ENCODE measurements at places on chromosomes 11 and 22.

- no peak for DNase-seq
Measured at GRCh38 chr22:43288807-43289420, 54.3 kb downstream of the SCUBE1 start.

DNA sequence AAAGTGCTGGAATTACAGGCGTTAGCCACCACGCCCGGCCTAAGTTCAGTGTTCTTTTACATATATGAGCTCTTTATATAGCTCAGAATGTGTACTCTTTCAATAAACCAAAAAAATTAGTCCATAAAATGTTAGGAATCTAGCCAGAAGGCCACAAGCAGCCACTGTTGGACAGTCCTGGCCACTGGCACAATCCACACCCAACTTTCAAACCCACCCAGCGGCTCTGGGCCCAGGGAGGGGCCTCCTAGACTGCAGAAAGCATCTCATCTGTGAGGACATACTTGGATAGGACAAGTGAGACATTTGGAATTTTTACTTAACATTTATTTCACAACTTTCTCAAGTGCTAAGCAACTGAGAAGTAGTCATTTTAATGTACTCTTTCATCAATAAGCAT lies 6.4 kb downstream of the PACSIN2 start:
- no peak for DNase-seq

DNA sequence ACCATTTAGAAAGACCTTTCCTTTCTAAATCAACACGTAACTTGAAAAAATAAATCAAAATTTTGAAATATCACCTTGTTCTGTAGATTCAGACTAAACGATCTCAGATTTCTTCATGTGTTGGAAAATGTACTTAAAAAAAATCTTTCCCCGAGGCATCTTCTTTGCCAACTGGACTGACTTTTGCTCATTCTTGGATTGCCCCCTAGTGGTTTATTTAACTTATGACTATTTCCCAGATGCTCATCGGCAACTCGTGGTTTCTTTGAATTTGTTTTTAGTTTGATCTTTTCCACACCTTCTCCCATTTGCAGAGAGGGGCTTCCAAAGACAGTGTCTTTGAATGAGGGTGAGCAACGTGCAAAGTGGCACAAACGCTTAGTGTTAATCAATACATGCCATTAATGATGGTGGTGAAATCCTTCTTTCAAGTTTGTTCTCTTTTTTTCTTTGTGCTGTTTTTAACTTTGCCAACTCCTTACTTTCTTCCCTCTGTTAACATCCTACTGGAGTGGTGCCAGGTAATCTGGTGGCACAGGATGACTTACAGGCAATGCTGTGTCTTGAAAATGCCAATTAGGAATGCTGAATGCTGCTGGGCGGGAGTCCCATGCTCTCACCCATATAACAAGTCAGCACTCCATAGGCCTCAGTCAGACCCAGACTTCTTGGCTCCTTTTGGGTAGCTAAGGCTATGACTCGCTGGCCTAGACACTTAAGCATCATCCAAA lies 18.3 kb downstream of the PRSS23 start:
- peak; percentile 71 for DNase-seq

DNA sequence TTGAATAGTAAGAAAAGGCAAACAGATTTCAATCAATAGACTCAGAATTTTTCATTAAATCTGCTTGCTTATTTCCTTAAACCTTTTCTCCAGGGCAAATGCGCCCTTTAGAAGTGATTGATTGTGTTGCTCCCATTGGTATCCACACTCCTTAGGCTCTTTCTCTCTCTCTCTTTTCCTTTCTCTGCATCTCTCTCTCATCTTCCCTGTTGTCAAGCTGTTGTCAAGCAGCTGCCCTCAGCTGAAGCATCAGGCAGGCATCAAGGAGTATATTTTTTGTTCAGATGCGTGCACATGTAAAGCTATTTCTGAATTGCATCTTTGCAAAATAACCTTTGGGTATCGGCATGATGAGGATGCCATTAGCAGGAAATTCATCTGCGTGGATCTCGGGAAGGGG lies 107.2 kb upstream of the PLET1 start:
- DNase-seq: no peak

- DNase-seq: no peak
Measured at GRCh38 chr11:71527576-71528210, 626 bp downstream of the KRTAP5-7 start.

GRCh38 chr11:117821431-117821830 lies 3.1 kb downstream of the FXYD2 start:
- no peak for DNase-seq

- no peak for DNase-seq
Measured at GRCh38 chr11:118609380-118610224, 2.2 kb downstream of the PHLDB1 start.

DNA sequence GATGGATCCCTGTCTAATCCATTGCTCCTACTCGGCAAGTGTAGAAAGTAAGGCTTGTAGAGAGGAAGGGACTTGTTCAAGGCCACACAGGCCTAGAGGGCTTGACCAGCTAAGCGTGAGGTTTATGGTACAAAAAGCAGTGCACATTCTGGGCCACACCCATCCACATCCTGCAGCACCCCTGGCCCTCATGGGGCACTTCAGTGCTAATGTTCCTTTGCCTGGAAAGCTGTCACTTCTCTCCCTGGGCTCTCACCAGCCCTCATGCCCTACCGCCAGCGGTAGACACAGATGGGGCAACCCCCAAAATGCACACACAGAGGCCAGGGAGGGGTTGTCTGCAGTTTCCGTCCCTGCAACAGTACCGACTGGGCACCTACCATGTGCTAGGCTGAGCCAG lies 7.1 kb upstream of the MGAT3 start:
- no peak for DNase-seq

- no peak for DNase-seq
Measured at GRCh38 chr11:87879118-87879517, 296.1 kb downstream of the RAB38 start.

- DNase-seq: no peak
Measured at GRCh38 chr11:12526789-12527188, 147.4 kb upstream of the TEAD1 start.

GRCh38 chr22:39349506-39349966 lies 255 bp upstream of the SYNGR1 start:
- DNase-seq: peak; percentile 8

- no peak for DNase-seq
Measured at GRCh38 chr11:62071408-62071807, 52.4 kb upstream of the INCENP start.

- DNase-seq: peak; percentile 6
Measured at GRCh38 chr11:130390071-130390758, 38.2 kb downstream of the ADAMTS8 start.

- DNase-seq: no peak
Measured at GRCh38 chr11:45155627-45156180, 9.3 kb downstream of the PRDM11 start.

GRCh38 chr11:113440816-113441215 lies 34.4 kb downstream of the DRD2 start:
- DNase-seq: no peak

DNA sequence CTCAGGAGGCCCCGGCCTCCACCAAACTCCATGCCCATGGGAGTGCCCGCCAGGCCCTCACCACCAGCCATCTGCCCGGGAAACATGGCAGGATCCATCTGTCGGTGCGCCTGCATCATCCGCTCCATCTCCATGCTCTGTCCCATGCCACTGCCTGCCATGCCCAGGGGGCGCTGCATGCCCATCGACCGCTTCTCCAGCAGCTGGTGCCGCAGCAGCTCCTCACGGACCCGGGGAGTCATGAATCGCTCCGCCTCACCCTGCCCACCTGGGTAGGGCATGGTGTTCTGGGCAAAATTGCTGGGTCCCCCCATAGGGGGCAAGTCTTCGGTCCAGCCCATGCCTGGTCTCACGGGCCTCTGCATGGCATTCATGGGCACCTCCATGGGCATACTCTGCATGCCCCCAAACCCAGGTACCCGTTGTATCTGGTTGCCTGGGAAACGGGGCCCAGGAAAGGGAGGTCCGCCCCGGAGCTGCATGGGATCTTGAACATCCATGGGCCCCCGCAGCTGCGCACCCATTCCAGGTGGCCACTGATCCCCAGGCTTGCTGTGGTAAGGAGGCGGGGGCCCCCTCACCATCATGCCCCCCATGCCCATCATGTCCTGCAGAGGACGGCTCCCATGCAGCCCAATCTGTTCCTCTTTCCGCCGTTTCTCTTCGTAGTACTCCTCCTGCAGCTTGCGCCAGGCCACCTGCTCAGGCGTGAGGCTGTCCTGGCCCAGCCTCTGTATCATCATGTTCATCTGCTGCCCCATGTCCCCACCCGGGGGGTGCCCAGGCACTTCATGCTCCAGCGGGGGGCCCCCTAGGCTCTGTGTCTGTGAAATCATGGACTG lies 18.0 kb downstream of the CXCR5 start:
- no peak for DNase-seq
